ENCODE measurements at places on chromosomes 5 and 9.

DNA sequence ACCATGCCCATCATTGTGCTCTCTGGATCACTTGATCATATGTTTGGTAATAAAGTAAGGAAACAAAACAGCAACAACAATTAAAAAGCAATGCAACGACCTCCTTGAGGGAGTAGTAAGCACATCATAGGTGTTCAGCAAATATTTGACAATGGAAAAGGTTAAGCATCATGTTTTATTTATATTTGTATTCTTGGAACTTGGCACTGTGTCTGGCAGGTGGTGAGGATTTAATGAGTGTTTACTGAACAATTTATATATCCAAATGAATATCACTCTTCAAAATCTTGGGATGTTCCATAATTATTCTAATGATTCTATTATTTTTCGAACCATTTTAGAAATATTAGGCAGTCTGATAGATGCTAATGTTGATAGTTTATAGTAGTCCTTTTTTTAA, 6.2 kb downstream of the PIP5K1B start:
- DNase-seq = no peak

GRCh38 chr5:18097817-18098216, 463.6 kb downstream of the TAF11L14 start:
- DNase-seq = no peak

- no peak for DNase-seq
Observed at GRCh38 chr9:70257991-70258691, 637 bp upstream of the SMC5 start.

DNA sequence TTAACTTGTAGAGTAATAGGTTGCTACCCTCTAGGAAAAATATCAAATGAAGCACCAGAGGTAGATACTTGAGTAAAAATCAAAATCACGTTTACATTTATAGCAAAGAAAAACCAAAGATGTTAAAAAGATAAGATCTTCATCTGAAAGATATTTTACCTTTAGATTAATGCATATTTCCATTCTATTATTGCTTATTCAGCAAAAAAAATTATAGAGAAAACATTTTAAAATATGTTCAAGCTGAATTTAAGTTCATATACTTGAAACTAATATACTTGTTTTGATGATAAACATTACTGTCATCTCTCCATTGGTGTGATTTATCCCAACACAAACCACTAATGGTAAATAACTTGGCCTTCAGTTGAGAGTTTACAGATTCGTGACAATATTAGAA, 422.3 kb downstream of the CAAP1 start:
- DNase-seq = no peak

DNA sequence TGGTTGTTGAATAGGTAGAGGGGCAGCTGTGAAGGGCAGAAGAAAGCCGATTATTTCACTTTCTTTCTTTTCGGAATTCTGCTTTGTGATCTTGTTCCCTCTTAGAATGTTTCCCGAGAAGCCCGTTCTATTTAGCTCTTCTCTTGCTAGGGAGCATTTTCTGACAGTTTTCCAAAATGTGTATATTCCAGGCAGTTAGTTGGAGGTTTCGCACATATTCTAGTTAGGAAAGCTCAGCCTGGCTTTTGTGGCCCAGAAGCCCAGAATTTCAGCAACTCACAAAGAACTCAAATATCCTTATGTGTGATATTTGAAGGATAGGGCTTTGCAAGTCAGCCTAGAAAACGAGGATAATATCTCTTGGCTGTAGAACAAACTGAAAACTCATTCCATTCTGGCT, 461.0 kb upstream of the C9orf72 start:
- no peak for DNase-seq

GRCh38 chr9:4114569-4115505, 185.0 kb downstream of the GLIS3 start:
- DNase-seq = no peak

DNA sequence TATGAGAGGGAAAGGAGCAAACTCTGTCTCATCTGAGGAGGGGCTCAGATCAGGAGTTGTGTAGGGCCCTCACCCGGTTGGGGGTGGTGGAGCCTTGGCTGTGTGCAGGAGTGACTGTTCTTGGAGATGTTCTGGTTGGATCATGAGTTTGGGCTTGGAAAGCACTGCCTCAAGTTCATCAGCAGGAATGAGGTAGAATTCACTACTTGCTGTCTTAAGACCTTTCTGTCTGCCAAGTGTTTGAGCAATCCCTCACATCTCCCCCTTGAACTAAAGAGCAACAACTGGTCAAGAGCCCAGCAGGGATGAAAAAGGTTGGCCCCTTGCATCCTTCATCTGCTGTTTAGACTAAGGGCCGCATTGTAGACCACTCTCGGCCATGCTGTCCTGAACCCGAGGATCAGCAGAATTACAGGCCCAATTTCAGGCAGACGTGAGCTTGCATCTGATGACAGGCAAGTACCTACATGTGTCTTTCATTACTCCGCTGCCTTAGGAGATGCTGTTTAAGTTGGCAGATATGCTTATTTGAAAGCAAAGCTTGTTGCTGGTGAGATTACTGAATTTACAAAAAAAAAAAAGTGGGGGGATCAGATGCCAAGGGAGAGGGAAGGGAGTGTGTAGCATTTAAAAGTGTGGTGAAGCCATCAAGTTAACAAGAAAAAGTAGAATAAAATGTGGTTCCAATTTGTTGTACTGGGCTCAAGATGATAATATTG, 36.4 kb downstream of the PIK3R1 start:
- DNase-seq = no peak

DNA sequence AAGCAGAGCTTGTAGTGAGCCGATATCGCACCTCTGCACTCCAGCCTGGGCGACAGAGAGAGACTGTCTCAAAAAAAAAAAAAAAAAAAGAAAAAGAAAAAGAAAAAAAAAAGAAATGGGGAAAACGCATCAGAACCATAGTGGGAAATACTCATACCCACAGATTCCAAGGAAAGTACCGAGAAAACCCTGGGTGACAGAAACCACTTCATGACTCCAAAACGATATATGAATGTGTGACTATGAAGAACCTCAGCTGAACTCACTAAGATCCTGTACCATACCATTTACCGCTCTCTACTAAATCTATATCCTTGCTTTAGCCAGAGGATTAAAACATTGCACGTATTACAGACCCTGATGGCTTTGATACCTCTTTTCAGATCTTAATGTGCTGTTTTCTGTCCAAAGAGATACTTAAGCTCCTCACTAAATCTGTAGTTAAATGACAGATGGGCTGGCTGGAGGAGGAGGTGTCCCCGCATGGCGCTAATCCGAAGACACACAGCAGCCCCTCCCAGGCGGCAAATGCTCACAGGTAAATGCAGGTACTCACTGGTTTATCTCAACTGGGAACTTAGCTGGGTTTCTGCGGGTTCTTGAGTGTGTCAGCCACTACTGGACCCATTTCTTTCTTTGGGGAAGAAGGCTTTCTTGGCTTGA, 2.8 kb downstream of the LPCAT1 start:
- DNase-seq = no peak
